ENCODE measurements at places on chromosomes 3 and 15. TPM values are rescaled to one million over a fixed set of nuclear protein-coding genes. Genes with fewer than 3 reads are reported as not detected.
A peak's percentile ranks its signal among the peaks of the same experiment; 100 is the strongest.

GRCh38 chr3:157107644-157108133 is 52.3 kb downstream of the CCNL1 start:
- no peaks in the 10 kb centered on the region for H3K36me3 ChIP-seq
- DNase-seq: peak; percentile 74
- H3K27ac ChIP-seq: 0 out of 3 replicates have a peak overlapping the region, but pooled peaks have one; percentile 14
- no peaks in the 10 kb centered on the region for H3K27me3 ChIP-seq

GRCh38 chr15:98737721-98738120 is 89.4 kb downstream of the IGF1R start:
- no peaks in the 10 kb centered on the region for H3K4me1 ChIP-seq
- no peak overlapping the region for H3K27ac ChIP-seq
- DNase-seq: no peak

GRCh38 chr15:99057020-99057419 is 47.9 kb upstream of the SYNM start:
- no peak overlapping the region for H3K4me3 ChIP-seq
- peaks cover 9% of the 10 kb centered on the region for H3K4me1 ChIP-seq
- no peaks in the 10 kb centered on the region for H3K36me3 ChIP-seq

Gene CIDEC
- not detected for polyA plus RNA-seq

Gene ZDHHC19
- polyA plus RNA-seq: 5.5 TPM

All from K562 (cell line).